ENCODE measurements at places on chromosomes 6 and 20.

DNA sequence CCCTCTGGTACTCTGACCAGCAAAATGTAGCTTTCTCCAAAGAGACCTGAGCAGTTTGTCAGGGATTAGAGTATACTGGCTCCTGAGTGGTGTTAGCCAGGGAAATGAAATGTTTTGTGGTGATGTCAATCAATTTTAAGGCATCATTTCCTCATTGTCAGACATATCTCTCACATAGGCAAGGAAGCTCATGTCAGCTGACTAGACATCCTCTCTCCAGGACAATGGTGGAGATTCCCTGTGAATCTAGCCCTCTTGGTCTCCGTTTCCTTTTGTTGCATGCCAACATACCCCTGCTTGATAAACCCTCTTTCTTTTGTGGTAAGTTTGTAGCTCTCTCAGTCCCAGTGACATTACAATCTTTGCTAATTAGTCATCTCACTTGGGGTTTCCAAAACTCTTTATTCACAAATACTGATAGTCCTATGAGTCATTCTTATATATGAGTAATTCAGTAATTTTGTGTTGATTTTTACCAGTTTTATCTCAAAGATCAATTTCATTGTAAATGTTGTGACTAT, 135.6 kb upstream of the PTPRK start:
- DNase-seq = no peak

GRCh38 chr6:169310983-169311382, 57.3 kb upstream of the THBS2 start:
- no peak for DNase-seq

DNA sequence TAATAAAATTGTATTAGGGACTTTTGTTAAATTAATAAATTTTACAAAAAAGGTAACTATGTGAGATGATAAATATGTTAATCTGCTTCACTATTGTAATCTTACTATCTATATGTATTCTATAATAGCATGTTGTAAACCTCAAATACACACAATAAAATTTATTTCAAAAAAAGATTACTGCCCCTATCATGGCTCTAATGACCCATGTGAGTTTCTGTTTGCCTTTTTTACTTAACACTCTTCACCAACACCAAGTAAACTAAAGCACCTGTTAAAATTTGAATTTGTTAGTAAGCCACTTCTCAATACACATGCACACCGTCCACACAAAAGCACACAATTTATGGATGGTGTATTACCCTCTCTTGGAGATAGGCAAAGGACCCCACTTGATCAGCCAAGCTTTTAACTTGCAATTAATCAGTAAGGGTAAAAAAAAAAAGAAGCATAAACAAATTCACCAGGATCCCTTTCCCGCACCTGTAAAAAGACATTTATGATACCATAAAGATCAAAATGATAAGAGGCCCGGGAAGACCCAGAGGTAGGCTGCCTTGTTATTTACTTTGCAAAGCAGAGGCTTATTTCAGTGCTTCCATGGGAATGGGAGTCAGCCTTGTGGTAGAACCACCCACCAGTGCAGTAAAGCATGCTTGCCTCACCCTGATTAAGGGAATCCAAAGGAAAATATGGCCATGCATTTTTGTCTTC, 28.6 kb upstream of the PKHD1 start:
- DNase-seq = no peak

DNA sequence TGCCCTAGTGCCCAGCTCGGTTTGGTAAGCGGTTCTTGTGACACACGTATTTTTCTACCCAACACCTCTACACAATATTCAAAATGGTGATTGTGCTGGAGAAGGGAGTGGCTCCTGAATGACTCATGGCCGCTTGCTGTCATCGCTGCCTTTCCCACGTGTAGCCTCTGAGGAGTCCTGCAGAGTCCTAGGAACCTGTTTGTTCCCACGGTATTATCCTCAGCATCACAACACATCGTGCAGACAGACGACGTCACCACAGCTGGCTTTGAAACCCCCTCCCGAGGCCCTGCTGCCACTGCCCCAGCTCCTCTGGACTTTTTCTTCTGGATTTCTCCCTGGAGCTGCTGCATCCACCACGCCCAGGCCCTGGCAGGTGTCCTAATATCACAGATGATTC, 353.5 kb downstream of the SMOC2 start:
- no peak for DNase-seq

- no peak for DNase-seq
These were observed 1.3 kb upstream of the SLC35D3 start for GRCh38 chr6:136920671-136921380.

- no peak for DNase-seq
These were observed 169.4 kb downstream of the ZDHHC14 start for GRCh38 chr6:157550114-157550989.

GRCh38 chr6:170456886-170457698, 96.0 kb downstream of the PSMB1 start:
- DNase-seq = no peak

DNA sequence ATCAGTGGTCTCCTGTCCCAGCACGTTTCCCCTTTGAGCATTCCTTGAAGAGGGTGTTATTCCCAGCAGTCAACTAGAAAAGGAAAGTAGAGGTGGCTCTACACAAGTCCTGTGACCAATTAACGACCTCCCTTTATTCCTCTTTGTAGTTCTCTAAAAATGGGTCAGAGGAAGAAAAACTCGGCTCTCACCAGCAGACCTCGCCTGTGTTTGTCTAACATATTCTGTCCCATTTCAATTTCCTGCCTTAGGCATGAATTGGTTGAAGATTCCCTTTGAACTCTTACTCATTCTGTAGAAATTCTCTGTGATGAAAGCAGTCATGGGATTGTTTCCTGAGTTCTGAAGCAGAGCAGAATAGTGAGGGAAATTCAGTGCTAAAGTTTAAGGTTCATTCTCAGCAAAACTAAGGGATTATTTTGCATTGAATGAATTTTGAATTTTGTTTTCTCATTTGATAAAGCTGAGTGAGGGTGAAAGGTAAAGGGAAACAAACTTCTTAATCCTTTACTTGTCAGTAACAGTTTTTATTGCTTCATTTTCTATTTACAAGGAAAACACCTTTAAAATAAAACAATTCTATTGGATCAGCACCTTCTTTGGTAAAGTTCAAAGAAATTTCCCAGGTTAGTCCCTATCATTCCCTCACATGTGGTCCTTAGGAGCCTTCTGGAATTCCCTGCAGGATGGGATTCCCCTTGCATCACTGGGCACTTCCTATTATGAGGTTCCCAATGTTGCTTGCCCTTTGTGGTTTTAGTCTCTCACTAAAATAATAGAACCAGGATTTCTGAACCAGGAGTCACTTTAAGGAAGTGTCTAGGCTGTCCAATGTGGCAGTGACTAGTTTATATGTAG, 105.8 kb downstream of the SLX4IP start:
- DNase-seq = no peak

- no peak for DNase-seq
These were observed 71.7 kb upstream of the RIPPLY2 start for GRCh38 chr6:83781506-83781905.

- DNase-seq = no peak
These were observed 47.4 kb downstream of the ADNP start for GRCh38 chr20:50883856-50884255.

GRCh38 chr6:53529324-53530036, 15.4 kb downstream of the GCLC start:
- no peak for DNase-seq

DNA sequence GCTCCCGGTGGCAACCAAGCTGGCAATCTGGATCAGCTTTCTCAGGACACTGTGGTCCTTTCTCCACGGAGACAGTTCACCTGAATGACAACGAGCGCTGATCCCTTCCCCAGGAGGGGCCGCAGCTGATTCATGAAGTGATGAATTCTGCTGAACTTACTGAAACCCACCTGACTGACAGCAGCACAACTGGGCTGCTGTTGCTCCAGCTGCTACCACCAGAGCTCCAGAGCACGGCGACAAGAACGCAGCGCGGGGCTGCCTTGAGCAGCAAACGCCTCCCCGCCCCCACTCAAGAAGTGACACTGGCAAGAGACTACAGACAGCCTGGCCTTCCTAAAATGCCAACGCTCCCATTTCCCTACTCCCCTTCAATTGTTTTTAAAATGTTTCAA, 10.0 kb downstream of the PXDC1 start:
- DNase-seq = no peak

DNA sequence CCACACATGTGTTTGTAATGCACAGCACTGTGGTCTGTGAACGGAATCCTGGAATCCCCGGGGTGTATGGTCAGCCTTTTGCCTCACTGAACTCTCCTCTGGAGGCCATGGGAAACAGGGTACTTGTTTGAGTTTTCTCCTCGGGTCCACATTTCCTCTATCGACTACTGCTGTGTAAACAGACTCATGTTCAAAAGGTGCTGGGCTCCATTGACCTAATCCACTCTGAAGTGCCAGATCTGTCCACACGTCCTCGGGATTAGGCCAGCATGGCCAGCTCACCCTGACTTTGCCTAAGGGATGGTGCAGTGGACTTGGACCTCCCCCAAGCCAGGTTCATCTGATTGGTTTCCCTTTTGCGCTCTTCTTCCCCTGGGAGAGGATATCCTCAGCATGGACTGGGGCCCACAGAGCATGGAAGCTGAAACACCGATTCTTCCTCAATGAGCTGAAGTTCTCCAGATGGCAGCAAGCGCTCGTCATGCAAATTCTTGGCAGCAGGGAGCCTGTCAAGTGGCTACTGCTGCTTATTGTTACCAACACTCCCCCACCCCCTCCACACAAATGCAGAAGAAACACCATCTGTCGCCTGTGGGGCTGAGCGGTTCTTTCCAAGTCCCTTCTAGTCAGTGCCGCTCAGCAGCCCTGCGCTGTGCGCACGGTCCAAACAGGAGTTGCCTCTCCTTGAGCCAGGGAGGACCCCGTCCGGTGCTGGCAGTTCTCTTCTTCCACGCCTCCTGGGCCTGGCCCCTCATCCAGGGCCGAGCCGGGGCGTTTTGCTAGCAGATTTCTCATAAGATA, 292.6 kb upstream of the MARCKS start:
- DNase-seq = peak; percentile 66
